ENCODE measurements at places on chromosomes 7 and 10.

DNA sequence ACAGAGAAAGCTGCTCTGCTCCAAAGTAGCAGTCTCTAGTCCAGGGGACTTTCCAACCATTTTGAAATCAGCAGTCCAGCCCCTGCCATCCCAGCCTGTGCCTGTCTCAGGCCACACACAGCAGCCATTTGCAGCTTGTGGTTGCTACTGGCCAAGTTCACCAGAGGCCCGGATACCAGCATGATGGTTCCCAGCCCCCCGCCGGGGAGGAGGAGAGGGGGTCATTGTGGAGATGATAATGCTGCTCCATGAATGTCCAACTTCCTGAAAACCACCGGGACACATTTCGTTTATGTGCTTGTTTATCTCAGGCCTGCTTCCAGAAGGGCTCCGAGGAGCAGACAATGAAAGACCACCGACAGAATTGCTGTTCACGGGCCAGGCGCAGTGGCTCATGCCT lies 160.0 kb downstream of the UBE2H start:
- no peak for DNase-seq

DNA sequence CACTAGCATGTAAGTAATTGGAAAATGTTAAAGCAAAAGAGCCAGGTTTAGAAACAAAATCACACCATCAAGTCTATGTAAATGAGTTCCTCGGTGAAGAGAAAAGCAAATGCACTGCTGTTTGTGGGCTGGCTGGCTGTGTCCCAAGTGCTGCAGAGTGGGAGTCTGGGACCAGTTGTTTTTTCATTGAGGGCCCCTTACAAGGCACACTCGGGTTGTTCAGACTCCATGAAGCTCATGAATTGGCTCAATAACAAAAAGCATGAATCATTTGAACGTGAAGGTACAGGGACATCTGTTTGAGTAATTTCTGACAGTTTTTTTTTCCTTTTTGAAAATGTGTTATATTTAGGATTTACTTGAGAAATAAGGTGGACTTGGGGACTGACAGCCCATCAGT lies 28.0 kb downstream of the GRK5 start:
- DNase-seq = no peak

DNA sequence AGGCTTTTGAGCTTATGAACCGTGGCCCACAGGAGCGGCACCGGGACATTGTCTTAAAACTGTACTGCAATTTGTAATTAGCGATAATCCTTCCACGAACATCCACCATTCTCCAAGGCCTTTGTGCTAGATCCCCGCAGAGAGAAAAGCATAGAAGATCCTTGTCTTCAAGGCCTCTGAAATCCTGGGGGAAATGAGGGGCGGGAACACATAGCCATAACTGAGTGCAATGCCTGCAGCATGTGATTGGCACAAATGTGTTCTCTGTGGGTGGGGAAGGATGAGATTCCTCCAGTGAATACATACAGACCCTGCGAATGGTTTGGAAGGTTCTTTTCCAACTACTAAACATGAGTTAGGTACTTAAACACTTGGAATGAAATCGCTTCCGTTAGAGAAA lies 25.9 kb upstream of the PROSER2 start:
- no peak for DNase-seq

GRCh38 chr7:144969787-144970186 lies 133.9 kb upstream of the TPK1 start:
- no peak for DNase-seq

DNA sequence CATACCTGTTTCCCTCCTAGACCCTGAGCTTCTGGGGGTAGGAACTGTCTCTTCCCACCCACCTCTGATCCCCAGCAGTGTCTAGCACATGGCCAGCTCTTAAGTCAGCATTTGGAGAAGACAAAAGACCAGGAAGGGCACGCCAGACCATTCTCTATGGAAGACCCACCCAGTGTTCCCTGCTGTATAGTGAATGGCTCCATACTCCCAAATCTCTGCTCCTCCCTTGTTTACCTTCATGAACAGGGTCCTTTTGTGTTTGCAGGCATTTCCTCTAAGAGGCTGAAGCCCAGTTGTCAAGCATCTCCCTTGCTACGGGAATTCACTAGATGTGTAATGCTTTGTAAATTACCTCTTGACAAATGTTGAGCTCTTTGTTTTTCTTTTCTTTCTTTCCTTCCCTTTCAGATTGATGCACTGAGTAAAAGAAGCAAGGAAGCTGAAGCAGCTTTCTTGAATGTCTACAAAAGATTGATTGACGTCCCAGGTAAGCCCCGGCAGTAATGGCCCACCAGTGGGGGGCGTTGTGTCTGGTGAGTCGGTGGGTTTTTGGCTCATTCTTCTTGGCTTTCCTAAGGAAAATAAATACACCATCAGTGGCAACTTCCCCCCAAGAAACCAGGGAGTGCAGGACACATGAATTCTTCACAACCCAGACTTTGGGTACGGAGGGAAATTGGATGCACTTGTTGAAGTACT lies 216.6 kb upstream of the SH2B2 start:
- DNase-seq = no peak

GRCh38 chr10:67308912-67309311 lies 383.1 kb downstream of the LRRTM3 start:
- no peak for DNase-seq
